ENCODE measurements at places on chromosomes 13 and 19.

DNA sequence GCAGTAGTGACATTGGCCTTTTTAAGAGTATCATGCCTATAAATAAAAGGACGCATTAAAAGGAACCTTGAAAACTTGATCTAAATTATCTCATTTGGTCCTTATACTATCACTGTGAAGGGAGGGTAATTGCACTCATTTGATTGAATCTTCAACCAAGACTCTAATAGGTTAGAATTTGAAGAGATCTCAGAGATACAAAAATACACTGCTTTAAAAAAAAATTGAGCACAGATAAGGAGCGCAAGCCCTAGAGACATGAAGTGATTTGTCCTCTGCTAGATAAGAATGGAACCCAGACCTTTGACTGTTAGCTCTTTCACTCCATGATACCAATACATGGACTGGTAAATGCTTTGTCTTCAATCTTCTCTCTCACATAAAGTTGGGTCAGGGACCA, 58.2 kb upstream of the RXFP2 start:
- DNase-seq, result no peak

- DNase-seq, result no peak
These were observed 110.2 kb downstream of the KLF5 start for GRCh38 chr13:73168953-73169401.

DNA sequence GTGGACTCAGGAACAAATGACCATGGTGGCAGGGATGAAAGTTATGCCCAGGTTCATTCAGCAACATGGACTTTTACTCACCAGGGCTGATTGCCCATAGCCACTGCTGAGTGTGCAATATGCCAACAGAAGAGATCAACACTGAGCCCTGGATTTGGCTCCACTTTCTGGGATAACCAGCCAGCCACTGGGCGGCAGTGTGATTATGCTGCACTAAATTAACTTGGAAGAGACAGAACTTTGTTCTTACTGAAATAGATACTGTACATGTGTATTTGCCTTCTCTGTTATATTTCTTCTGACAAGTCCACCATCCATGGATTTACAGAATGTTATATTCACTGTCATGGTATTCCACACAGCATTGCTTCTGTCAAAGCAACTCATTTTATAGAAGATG, 257.4 kb downstream of the TDRD3 start:
- no peak for DNase-seq

GRCh38 chr19:7428651-7429113, 60.2 kb downstream of the PEX11G start:
- DNase-seq, result no peak

GRCh38 chr19:334296-335071, 10.1 kb downstream of the MIER2 start:
- DNase-seq, result no peak

- DNase-seq, result no peak
These were observed 764.4 kb downstream of the LIG4 start for GRCh38 chr13:107450931-107451330.

- no peak for DNase-seq
These were observed 36.5 kb upstream of the SACS start for GRCh38 chr13:23469951-23470421.

All from activated CD8-positive, alpha-beta memory T cell treated with anti-CD3 and anti-CD28 coated beads for 1 hour (primary cell).